ENCODE measurements at places on chromosomes 16 and 17.
A peak's percentile ranks its signal among the peaks of the same experiment; 100 is the strongest.

DNA sequence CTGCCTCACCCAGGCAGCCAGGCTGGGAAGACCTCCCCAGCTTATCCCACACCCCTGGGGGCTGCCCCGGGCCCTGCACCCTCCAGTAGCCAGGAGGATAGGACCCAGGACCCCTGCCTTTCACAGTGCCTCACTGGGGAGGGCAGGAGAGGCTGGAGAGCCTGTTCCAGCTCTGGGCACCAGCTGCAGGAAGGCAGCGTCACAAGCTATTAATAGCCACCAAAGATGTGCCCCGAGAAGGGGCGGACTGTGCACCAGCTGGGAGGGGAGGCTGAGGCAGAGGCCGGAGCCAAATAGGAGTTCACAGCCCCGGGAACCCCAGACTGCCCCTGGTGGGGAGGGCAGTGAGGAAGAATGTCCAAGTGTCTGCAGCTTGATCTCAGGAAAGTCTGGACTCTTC lies 8.8 kb downstream of the SBK1 start:
- DNase-seq: no peak

DNA sequence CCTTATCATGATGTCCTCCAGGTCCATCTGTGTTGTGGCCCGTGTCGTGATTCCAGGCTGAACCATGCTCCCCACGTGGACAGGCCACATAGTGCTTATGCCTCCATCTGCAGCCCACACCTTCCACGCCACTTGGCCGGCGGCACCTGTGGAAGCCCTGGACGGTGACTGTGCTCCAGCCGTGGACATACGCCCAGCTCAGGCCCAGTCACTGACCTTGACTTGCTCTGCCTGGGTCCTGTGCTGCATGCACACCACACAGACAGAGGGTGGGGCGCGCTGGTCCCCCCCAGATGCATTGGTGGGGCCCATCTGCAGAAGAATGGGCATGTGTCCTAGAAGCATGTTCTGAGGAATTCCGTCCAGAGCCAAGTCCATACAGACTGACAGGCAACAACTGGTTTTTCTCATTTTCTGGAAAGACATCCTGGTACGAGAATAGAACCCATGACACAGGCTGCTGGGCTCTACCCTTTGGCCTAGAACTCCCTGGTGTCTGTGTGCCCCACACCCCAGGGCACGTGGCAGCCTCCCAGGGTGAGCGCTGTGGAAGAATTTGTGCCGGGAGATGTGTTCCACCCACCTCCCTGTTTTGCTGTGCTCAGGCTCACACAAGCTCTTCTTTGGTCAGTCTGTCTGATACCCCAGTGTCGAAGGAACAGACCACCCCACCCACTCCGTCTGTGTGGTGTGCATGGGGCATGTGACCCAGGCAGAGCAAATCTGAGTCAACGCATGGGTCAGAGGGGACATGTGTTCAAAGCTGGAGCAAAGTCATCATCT lies 39.5 kb downstream of the GPT2 start:
- DNase-seq: no peak

DNA sequence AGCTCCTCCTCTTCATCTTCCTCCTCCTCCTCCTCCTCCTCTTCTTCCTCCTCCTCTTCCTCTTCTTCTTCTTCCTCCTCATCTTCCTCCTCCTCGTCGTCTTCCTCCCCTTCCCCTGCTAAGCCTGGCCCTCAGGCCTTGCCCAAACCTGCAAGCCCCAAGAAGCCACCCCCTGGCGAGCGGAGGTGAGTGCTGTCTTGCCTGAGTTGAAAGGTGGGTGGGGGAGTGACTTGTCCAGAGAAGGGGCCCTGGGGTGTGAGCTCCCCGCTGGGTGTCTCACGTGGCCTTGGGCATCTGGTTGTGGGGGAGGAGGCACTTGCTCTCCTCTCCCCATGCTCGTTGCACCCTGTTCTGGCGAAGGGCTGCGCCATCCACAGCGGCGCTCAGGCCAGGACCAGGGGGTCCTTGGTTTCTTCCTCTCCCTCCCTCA lies 8.0 kb downstream of the ELOB start:
- DNase-seq: no peak

DNA sequence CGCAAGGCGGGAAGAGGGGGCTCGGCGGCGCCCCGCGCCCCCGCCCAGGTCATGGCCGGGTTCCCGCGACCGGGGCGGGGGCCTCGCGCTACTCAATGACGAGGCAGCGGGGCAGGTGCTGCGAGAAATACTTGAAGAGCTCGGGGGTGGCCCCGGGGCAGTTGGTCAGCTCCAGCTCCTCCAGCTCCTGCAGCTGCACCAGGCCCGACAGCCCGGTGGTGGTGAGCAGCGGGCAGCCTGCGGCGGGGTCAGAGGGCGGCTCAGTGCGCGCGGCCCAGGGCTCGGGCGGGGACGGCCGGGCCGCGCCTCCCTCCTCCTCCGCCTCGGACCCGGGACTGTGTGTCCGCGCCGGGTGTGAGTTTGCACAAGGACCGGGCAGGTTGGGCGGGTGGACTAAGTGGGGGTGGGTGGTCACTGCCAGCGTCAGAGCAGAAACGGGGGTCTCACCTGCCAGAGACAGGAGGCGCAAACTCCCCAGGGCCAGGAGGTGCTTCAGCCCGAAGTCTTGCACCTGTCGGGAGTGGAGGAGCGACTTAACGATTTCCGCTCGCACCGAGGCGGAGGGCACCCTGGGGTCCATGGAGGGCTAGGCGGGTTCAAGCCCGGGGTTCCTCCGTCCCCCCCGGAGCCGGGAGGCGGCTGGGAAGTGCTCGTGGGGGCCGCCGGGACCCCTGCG lies 4.1 kb upstream of the WDR24 start:
- no peak for DNase-seq

DNA sequence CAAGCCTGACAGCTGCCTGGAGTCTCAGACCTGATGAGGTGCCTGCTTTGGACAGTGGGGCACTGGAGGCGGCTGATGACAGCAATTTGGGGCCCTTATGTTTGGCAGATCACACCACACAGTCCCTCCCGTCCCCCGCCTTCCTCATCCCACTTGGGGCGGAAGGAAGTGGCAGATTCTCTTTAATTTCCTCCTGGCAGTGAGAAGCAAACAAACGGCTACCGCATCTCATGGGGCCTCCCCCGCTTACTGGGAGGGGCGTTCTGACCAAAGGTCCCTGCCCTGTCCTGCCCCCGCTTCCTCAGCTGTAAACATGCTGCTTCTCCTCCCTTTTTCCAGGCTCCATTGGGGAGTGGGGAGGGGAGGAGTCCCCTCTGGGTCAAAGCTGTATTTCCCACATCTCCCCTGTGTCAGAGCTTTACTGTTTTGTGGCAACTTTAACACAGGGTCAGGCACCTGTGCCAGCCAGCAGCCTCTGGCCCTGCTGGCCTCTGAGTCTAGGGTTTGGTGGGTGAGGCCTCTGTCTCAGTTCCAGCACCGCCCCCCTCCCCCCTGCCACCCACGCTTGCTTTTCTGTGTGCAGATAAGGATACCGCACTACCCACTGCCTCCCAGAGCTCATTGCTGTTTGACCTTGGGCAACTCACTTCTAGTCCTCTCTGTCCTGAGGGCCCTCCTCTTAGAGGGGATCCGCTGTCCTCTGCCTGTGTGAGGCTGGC lies 5.4 kb upstream of the NFATC3 start:
- DNase-seq: no peak

GRCh38 chr17:57557834-57558681 lies 187.0 kb downstream of the CCDC182 start:
- DNase-seq: peak; percentile 72

- DNase-seq: peak; percentile 7
Measured at GRCh38 chr16:71384073-71384724, 25.7 kb downstream of the CALB2 start.

- DNase-seq: no peak
Measured at GRCh38 chr16:54152362-54153239, 134.0 kb downstream of the IRX3 start.

DNA sequence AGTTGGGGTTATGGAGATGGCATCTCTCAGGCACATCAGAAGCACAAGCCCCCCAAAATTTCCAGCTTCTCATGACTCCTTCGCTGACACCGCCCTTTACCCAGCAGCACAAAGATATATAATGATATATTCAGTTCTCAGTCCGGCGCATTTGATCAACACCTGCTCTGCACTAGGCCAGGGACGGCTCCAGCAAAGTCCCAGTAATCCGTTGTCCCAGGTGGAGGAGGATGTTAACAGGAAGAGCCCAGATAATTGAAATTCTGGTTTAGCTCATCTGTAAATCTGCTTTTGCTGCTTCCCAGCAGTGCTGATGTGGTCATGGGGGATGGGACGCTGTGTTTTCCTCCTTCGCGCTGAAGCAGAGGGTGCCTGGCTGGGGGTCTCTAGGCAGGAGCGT lies 131.5 kb downstream of the OR1D5 start:
- no peak for DNase-seq

Measured in RPMI7951 (cell line).